ENCODE measurements at places on chromosomes 7 and 10. TPM values are rescaled to one million over a fixed set of nuclear protein-coding genes. Genes with fewer than 3 reads are reported as not detected.

The TMEM196 gene
- not detected for total RNA-seq

The GPR26 gene
- total RNA-seq = not detected

GRCh38 chr7:73715648-73716317 lies 3.7 kb downstream of the STX1A start:
- H3K4me3 ChIP-seq = no peak overlapping the region
- H3K27me3 ChIP-seq = no peaks in the 10 kb centered on the region
- H3K27ac ChIP-seq = peak overlapping the region; percentile 20
- H3K36me3 ChIP-seq = peaks cover 2% of the 10 kb centered on the region
- H3K4me1 ChIP-seq = peaks cover 28% of the 10 kb centered on the region

The NUTM2D gene
- 0.56 TPM for total RNA-seq

The CALHM1 gene
- total RNA-seq = not detected

DNA sequence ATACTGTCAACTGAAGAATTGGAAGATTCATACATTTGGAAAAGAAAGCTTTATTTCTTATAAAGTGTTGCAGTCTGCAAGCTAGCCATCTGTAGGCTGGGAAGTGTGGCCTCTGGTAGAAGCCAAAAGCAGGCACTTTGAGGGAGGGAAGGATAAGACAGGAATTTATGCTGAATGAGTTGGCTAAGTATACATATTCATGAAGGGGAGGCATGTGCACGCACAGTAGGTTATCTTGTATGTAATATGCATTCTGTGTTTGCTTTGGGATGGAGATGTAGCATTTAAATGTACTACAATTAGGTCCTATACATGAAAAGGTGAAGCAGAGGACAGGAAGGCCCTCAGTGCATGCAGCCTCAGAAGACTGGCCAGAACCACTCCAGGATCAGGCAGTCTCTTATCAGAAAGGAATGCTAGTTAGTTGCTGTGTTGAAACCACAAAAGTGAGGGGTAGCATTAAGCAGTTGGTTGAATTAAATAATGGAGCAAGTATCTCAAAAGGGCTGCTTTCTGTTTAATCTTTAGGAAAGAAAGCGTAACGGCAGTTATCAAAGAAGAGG lies 40.9 kb downstream of the MYO3A start:
- no peak for DNase-seq
- H3K4me1 ChIP-seq = no peaks in the 10 kb centered on the region
- no peak overlapping the region for H3K4me3 ChIP-seq
- H3K36me3 ChIP-seq = no peaks in the 10 kb centered on the region

GRCh38 chr10:34889004-34889869 lies 74.1 kb upstream of the PARD3 start:
- peaks cover 8% of the 10 kb centered on the region for H3K27me3 ChIP-seq

- peak; percentile 25 for DNase-seq
- H3K36me3 ChIP-seq = no peaks in the 10 kb centered on the region
- H3K4me1 ChIP-seq = peaks cover 29% of the 10 kb centered on the region
- no peak overlapping the region for H3K4me3 ChIP-seq
- H3K27ac ChIP-seq = no peak overlapping the region
- no peaks in the 10 kb centered on the region for H3K27me3 ChIP-seq
These were observed 102.1 kb downstream of the ZRANB1 start for GRCh38 chr10:125043841-125044658.

- H3K27me3 ChIP-seq = peaks cover 40% of the 10 kb centered on the region
- H3K27ac ChIP-seq = no peak within 1 kb of the TSS
- peak within 1 kb of the TSS; percentile 42 for H3K4me3 ChIP-seq
- H3K4me1 ChIP-seq = peaks cover 3% of the 10 kb centered on the region
- DNase-seq = peak; percentile 11
These were observed at the start of gene SLC16A9 for GRCh38 chr10:59709395-59710125. Gene SLC16A9, minus strand, starts transcription at chr10:59709850. Its CDS starts 25,559 bp downstream, at chr10:59684291.

The SPDYE5 gene
- total RNA-seq = not detected

- no peaks in the 10 kb centered on the region for H3K27me3 ChIP-seq
- H3K4me3 ChIP-seq = no peak overlapping the region
These were observed 326.4 kb downstream of the SFMBT2 start for GRCh38 chr10:7084280-7085005.

- no peak overlapping the region for H3K4me3 ChIP-seq
- H3K4me1 ChIP-seq = peaks cover 3% of the 10 kb centered on the region
- no peaks in the 10 kb centered on the region for H3K36me3 ChIP-seq
- H3K27me3 ChIP-seq = no peaks in the 10 kb centered on the region
- peak; percentile 13 for DNase-seq
These were observed 152.3 kb downstream of the SDK1 start for GRCh38 chr7:3453398-3453797.

GRCh38 chr10:88598055-88598454 lies 11.5 kb downstream of the LIPJ start:
- no peaks in the 10 kb centered on the region for H3K4me1 ChIP-seq
- no peaks in the 10 kb centered on the region for H3K36me3 ChIP-seq
- no peak for DNase-seq
- H3K27ac ChIP-seq = no peak overlapping the region
- H3K4me3 ChIP-seq = no peak overlapping the region

GRCh38 chr7:115953592-115954255 lies 76.8 kb downstream of the TFEC start:
- no peaks in the 10 kb centered on the region for H3K27me3 ChIP-seq
- no peak for DNase-seq
- no peaks in the 10 kb centered on the region for H3K36me3 ChIP-seq
- H3K4me3 ChIP-seq = no peak overlapping the region
- no peak overlapping the region for H3K27ac ChIP-seq

DNA sequence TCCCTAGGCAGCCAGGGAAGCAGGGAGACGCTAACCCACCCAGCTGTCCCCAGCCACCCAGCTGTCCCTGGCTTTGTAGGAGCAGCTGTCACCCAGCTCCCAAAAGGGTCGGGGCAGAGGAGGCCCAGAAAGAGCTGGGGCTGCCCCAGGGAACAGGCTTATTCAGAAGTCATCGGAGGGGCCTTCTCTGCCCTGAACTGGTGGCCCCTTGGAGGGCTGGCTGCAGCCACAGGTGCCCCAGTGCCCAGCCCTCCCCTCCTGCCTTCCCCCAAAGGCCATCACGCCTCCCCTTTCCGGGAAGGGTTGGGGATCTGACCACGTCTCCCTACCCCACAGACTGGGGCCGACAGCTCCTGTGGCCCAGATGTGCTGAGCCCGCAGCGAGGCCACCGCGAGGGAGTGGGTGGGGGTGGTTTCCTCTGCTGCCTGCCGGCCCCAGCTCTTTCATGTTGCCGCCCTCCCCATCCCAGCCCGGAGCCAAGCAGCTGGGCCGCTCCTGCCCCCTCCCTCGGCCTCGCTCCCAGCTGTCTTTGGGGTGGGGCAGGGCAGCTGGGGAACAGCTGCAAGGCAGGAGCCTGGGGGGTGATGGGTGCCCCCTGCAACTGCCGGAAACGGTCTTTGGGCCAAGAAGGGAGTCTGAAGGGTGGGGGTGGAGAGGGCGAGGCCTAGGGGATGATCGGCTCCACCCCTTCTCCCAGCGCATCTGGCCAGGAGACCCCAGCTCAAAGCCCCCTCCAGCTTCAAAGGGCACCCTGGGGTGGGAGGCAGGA lies 16.8 kb downstream of the TRIM8 start:
- H3K27me3 ChIP-seq = no peaks in the 10 kb centered on the region
- H3K27ac ChIP-seq = no peak overlapping the region
- H3K4me1 ChIP-seq = peaks cover 18% of the 10 kb centered on the region
- DNase-seq = peak; percentile 73
- H3K36me3 ChIP-seq = peaks cover 29% of the 10 kb centered on the region

DNA sequence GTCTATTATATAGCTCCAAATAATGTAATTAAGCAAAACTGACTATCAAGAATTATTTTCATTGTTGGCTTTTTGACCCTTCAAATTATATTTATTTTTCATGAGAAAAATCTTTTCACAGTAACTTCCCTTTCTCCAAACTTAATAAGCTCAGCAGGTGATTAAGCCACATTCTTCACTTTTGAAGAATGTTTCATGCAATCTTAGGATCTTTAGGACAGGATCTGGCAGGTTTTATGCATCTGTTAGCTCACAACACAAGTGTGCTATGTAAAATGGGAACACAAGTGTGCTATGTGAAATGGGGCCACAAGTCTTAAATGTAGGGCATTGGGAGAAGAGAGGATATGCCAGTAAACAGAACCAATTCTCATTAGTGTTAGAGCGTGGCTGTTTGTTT lies 26.3 kb downstream of the BCAP29 start:
- no peak overlapping the region for H3K27ac ChIP-seq
- no peak overlapping the region for H3K4me3 ChIP-seq
- H3K36me3 ChIP-seq = no peaks in the 10 kb centered on the region
- no peaks in the 10 kb centered on the region for H3K27me3 ChIP-seq

DNA sequence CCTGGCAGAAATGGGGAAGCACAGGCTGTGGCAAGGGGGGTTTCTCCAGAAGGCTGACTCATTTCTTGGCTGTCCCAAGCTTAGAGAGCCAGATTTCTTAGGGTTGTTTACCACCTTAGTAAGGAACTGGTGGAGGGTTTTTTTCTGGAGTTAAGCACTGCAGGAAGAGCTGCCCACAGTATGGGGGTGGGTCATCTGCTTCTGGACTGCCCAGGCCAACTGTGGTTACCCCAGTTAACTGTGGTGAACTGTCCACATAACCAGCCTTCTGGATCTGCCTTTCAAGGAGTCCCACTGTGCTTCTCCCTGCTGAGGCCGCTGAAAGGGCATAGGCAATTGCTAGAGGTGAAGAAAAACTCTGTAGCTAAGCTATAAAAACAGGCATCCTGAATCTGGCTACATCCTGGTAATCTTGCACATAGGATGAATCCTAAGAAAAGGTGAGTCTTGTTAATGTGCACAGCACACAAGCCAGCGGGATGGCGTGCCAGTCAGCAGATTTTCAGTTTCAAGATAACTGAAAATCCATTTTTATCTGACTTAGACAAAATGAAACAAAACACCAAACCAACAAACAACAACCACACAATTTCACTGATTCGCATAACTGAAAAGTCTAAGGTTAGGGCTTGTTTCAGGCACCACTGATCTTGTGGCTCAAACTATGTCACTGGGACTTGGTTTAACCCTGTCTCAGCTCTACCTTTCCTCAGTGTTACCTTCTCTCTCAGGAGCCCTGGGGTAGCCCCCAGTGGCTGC lies 21.6 kb upstream of the TSPAN33 start:
- H3K27ac ChIP-seq = no peak overlapping the region
- H3K4me3 ChIP-seq = no peak overlapping the region

GRCh38 chr10:32954080-32954479 lies 4.0 kb downstream of the ITGB1 start:
- H3K4me3 ChIP-seq = no peak overlapping the region
- H3K27me3 ChIP-seq = no peaks in the 10 kb centered on the region
- DNase-seq = no peak
- peak overlapping the region; percentile 55 for H3K27ac ChIP-seq
- peaks cover 5% of the 10 kb centered on the region for H3K36me3 ChIP-seq

- H3K4me3 ChIP-seq = no peak overlapping the region
- H3K4me1 ChIP-seq = no peaks in the 10 kb centered on the region
- no peak overlapping the region for H3K27ac ChIP-seq
- no peak for DNase-seq
- no peaks in the 10 kb centered on the region for H3K27me3 ChIP-seq
- H3K36me3 ChIP-seq = peaks cover 81% of the 10 kb centered on the region
These were observed 50.5 kb downstream of the PITRM1 start for GRCh38 chr10:3122034-3122433.
